ENCODE measurements at places on chromosomes 6 and 20. TPM values are rescaled to one million over a fixed set of nuclear protein-coding genes. Genes with fewer than 3 reads are reported as not detected.

Gene VGLL2
- total RNA-seq, result not detected

DNA sequence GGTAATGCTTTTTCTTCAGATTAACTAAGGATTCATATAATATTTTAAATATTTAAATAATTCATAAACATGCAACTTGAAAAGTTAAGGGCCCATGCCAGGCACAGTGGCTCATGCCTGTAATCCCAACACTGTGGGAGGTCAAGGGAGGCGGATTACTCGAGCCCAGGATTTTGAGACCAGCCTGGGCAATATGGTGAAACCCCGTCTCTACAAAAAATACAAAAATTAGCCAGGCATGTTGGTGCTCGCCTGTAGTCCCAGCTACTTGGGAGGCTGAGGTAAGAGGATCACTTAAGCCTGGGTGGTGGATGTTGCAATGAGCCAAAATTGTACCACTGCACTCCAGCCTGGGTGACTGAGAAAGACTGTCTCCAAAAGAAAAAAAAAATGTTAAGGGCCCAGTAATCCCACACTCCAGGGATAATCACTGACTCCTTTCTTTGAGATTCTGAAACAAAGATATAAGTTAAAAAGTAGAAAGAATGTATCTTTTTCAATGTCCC lies 7.9 kb upstream of the RIN2 start:
- no peak for ATAC-seq

GRCh38 chr20:59644371-59644939 lies 40.1 kb downstream of the PHACTR3 start:
- no peak for ATAC-seq

- peak; percentile 83 for ATAC-seq
These were observed 5.5 kb downstream of the ELMO2 start for GRCh38 chr20:46400828-46401477.

GRCh38 chr6:165231177-165231576 lies 78.2 kb downstream of the C6orf118 start:
- ATAC-seq, result no peak

DNA sequence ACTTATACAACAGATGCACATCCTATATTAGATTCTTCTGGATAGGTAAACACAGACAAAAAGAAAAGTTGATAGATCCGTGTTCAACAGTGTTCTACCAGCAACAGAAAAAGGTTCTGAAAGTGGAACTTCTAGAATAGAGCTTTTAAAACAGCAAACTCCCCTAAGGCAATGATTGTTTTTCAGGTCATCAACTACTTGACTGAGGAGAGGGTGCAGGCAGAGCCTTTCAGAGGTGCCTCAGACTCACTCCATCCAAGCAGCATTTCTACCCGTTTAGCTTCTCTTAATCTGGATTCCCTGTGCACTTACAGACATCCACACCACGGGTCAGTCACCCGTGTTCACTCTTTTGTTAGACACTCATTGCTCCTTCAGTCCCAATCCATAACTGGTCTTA lies 28.9 kb downstream of the FYN start:
- no peak for ATAC-seq

Gene JPH2
- total RNA-seq, result 0.42 TPM

GRCh38 chr6:151060766-151061531 lies 178.8 kb upstream of the AKAP12 start:
- ATAC-seq, result no peak

GRCh38 chr6:91669154-91669870 lies 1082.4 kb upstream of the MAP3K7 start:
- ATAC-seq, result no peak

DNA sequence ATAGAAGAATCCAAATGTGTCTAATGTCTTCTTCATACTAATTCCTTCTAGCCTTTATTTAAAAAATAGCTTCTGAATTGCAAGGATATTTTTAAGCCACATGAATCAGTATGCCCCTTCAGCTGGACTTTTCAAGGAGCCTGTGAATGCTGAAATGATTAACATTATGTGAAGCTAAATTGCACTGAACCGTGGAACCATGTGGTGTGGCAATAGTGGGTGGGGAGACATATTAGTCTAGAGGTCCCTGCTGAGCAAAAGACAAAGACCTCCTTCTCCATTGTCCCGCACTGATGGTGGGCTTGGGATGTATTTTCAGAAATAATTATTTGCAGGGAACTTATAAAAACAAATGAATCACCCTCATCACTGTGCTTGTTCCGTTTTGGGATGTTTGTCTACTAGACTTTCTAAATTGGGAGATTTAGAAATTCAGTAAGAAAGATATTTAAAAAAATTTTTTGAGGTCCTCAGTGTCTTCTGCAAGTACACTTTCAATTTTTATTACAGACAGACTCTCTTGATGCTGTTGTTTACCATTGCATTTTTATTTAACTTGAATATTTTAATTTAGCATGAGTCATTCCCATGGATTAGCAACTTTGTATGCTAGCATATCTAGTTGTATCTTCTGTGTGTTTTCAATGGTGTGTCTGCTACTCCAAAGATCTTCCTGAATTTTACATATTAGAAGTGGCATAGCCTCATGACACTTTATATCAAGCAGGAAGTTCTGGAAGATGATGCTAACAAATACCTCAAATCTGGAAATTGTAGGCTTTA lies 238.1 kb downstream of the LAMA2 start:
- no peak for ATAC-seq

Gene RAET1L
- not detected for total RNA-seq

DNA sequence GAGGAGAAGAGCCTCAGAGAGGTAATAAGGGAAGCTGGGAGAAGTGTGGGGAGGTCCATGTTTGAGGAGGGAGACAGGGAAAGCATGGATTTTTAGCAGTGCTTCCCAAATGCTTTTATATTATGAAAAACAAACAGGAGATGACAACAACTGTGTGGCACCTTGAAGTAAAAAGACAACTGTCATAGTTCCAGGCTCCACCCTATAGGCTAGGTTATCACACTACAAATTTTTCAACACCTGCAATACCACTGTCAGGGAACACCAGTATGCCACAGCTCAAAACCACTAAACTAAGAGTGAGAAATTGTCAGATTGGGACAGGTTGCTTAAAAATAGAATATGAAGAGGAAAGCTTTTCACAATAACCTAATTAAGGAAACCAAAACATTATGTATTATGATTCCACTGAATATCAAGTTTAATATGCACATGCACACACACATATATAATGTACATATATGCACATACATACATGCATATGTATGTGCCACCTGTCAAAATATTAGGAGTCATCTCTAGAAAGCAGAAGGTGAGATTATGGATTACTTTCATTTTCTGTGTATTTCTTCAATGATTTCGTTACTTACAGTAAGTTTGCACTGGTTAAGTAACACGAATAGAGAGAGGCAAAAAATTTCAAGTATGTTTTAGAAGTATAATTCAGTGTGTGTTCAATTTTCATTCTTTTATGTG lies 261.2 kb downstream of the PTPRK start:
- peak; percentile 73 for ATAC-seq

Gene HMGA1
- total RNA-seq, result 203 TPM
